ENCODE measurements at places on chromosomes 12 and 14.

- DNase-seq = no peak
These were observed 28.3 kb downstream of the ETV6 start for GRCh38 chr12:11677752-11678151.

GRCh38 chr12:13099844-13100604, 3.4 kb downstream of the GSG1 start:
- no peak for DNase-seq

DNA sequence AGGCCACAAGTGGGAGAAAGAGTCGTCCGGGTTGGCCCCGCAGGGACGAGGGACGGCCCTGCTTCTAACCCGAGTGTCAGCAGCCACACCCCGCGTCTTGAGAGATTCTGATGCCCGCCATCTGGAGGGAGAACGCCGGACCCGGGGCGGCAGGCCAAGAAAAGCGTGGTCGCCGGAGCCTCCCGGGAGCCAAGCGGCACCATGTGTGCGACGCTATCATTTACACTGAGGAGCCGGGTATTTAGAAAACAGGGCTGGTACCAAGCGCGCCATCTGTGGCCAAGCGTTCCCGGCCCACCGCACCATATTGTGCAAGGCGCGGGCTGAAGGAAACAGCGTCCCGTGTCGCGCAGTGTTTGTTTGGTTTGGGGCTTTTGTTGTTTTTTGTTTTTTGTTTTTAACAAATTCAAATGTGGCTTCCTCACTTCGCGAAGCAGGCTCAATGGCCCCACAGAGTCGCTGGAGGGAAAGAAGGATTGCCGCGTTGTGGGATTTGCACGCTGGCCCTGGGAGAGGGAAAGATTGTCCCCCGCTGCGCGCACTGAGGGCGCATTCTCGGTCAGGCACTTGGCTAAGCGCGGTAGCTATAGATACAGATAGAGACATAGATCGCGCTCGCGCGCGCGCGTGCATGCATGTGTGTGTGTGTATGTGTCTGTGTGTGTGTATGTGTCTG, 153.8 kb downstream of the BCL11B start:
- DNase-seq = no peak

DNA sequence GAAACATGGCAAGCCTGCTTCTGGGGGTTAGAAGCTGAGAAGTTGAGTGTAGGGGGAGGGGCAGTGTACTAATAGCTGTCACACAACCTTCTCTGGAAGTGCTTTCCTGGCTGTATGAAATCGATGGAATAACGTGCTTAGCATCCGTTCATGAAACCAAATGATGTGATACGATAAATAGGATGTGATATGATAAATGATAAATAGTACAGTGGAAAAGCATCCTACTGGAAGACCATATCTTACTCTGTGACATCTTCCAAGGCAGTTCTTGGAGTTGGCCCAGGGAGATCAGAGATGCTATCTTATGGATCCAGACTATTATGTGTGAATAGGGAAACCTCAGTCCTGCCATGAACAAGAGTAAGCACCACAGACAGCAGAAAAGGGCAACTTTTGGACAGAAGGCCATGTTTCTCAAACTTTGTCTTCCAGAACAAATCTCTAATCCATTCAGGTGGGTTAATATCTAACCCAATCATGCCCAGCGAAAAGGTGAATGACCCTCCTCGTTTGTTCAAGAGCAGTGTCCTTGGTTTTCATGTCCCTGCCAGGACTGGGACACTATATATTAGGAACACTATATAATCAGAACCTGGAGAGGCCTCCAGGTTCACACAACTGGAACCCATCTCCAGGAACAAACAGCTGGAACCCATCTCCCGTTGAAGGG, at the start of gene ANG:
Gene ANG (plus strand): TSS at position 598 of the 673 bp plus-strand sequence. CDS start 4,801 bp downstream, outside the sequence.
- DNase-seq = no peak

DNA sequence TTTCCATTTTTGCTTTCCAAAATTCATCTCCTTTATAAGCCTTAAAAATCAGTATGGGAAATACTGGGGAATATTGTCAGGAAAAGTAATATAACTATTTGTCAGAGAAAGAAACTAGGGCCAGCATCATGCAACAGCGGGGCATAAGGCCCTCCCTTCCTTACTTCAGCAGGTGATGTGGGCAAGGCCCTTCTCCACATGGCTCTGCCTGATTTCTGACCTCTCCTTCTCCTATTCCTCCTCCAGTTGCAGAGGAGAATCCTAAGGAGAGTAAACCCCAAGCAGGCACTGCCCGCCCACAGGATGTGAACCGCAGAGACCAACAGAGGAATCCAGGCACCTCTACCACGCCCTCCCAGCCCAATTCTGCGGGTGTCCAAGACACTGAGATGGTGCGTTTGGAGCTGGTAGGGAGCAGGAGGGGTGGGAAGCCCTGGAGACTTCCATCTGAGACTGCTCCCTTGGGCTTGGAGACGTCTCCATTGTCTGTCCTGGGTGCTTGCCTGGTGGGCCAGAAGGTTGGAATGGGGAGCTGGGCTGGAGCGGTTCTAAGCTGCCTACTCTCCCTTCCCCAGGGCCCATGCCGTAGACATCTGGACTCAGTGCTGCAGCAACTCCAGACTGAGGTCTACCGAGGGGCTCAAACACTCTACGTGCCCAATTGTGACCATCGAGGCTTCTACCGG, 2.7 kb upstream of the SOAT2 start:
- DNase-seq = no peak

- DNase-seq = no peak
These were observed 28.4 kb downstream of the ARL1 start for GRCh38 chr12:101379149-101379548.

GRCh38 chr14:35998303-35998702, 172.2 kb downstream of the BRMS1L start:
- no peak for DNase-seq

DNA sequence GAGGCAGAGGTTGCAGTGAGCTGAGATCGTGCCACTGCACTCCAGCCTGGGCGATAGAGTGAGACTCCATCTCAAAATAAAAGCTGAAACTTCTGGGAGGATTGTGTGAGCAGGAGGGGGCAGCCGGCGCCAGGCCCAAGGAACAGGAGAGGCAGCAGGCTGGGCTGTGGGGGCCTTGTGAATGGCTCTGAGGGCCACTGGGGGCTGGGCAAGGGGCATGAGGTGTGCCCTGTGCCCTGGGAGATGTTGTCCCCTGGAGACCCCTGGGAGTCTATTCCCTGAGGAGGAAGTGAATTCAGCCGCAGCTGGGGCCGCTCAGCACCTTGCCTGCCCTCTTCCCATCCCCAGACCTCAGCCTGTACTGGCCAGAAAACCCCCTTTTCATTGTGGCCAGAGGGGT, 4.9 kb downstream of the LBHD2 start:
- no peak for DNase-seq

GRCh38 chr14:88856786-88857366, 32.4 kb downstream of the TTC8 start:
- no peak for DNase-seq

DNA sequence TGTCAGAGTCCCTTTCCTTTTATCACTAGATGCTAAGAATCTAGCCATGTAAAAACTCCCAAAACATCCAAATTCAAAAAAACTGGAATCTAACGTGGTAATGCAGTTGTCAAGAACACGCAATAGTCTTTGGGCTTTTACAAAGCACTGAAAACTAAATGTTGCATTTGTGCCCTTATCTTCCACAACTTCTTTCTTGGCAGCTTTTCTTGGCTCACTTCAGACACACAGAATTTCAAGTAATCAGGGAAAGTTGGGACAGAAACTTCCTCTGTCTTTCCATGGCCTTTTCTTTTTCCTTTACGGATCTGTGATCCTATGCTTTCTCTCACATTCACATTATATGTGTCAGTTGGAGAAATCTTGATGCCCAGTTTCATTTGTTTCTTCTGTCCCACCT, 136.0 kb downstream of the CRADD start:
- no peak for DNase-seq

- DNase-seq = no peak
These were observed 12.5 kb downstream of the XRCC3 start for GRCh38 chr14:103702497-103703432.

- no peak for DNase-seq
These were observed 112.3 kb downstream of the SLC25A47 start for GRCh38 chr14:100435459-100435858.

DNA sequence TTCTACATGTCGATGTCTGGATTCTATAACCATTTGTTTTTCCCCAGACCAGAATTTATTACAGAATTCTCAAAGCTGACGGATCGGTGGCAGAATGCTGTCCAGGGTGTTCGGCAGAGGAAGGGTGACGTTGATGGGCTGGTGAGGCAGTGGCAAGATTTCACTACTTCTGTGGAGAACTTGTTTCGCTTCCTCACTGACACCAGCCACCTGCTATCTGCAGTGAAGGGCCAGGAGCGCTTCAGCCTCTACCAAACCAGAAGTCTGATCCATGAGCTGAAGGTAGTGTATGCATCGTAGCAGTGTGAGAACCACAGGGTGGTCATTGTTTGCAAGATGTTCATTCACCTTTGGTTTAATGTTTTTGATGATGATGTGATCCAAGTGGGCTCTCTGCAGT, 124.0 kb downstream of the ESR2 start:
- no peak for DNase-seq

DNA sequence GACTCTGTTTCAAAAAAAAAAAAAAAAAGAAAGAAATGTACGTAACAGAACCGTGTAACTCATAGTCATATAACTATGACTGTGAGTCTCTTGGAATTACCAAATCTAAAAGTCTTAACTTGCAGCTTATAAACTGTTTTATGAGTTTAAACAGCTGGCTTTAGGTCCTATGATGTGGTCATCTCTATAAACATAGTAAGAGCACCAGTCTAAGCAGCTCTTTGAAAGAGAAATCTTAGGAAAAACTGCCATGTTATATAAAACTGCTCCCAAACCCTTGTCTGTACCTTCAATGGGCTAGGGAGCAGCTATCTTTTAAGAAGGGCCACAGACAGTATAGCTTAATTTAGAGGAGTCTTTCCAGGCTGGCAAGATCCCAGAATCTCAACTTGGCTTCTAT, 115.5 kb upstream of the AEBP2 start:
- no peak for DNase-seq

DNA sequence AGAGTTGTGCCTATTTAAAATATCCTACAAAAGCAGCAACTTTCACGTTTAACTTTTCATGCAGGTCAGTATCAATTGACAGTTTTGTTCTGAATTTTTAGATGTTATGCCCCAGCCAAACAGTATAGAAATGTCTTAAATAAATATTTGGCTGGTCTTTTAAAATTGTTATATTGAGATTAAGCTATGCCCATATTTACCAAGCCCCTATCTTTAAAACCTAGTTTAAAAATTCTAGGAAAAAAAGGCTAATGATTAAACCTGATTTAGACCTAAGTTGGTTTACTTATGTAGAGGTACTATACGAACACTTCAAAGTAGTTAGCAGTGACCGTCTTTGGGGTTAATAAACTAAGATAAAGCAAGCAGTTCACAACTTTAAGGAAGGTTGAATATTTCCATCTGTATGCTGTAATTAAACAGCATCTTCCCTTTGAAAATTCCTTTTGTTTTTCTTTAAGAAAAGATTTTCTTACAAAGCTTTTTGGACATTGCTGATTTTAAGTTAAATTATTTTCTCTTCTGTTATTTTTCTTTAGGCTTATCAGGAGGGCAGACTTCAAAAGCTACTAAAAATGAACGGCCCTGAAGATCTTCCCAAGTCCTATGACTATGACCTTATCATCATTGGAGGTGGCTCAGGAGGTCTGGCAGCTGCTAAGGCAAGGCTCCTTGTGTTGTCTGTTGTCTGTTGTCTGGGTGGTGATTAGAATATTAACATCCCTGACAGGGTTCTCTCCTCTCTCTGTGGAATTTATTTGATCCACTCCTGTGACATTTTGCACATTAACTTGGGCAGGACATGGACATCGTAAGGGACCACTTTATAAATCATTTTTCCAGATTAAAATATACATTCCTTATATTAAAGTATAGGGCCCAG, 7.5 kb downstream of the EID3 start:
- DNase-seq = no peak

- no peak for DNase-seq
These were observed 20.5 kb downstream of the SOAT2 start for GRCh38 chr12:53123578-53124351.

- DNase-seq = no peak
These were observed 31.3 kb upstream of the ATP2A2 start for GRCh38 chr12:110249716-110250225.

- DNase-seq = no peak
These were observed 20.8 kb upstream of the CDK17 start for GRCh38 chr12:96421014-96421413.

- no peak for DNase-seq
These were observed 171.8 kb upstream of the KRR1 start for GRCh38 chr12:75683220-75683619.

GRCh38 chr12:15214851-15215601, 6.2 kb downstream of the RERG start:
- no peak for DNase-seq

All from stimulated activated CD8-positive, alpha-beta memory T cell treated with anti-CD3 and anti-CD28 coated beads, Interleukin-12 subunit alpha, Interleukin-12 subunit beta, amount 100 ng/mL, for 4 hours (primary cell).